ENCODE measurements at places on chromosomes 4 and X.

- DNase-seq, result no peak
These were observed 523.6 kb downstream of the TRAM1L1 start for GRCh38 chr4:116561768-116562167.

DNA sequence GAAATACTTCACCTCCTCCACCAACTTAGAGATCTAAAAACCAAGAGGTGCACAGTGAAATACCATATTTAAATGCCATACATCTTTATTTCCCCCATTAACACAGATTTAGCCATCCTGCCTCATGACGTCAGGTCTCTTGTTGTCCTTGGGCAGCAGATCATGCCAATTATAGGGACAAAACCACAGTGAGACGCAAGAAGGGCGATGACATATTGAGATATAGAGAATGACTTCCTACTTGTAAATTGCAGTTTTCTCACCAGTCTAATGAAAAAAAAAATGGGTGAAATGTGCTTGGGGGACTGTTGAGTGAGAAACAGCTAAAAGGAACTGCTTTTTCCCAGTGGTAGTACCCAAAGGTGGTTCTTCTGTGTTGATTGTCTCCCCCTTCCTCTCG, 24.3 kb downstream of the RS1 start:
- no peak for DNase-seq

- no peak for DNase-seq
These were observed 56.5 kb upstream of the NKX1-1 start for GRCh38 chr4:1462768-1463075.

GRCh38 chrX:153412746-153413720, 1.8 kb downstream of the ZFP92 start:
- no peak for DNase-seq

GRCh38 chr4:88012647-88013046, 5.2 kb downstream of the PKD2 start:
- no peak for DNase-seq

GRCh38 chrX:56791456-56791855, 62.4 kb downstream of the NBDY start:
- DNase-seq, result no peak
